ENCODE measurements at places on chromosomes 1 and 21. TPM values are rescaled to one million over a fixed set of nuclear protein-coding genes. Genes with fewer than 3 reads are reported as not detected.

CD1B gene
- not detected for total RNA-seq

ZSWIM5 gene
- total RNA-seq: 5.8 TPM

RO60 gene
- 200 TPM for total RNA-seq

SNAP47 gene
- 52.8 TPM for total RNA-seq

SYDE2 gene
- total RNA-seq: 10.9 TPM

HEYL gene
- 4.0 TPM for total RNA-seq

PATJ gene
- 24.8 TPM for total RNA-seq

RHOU gene
- 47.6 TPM for total RNA-seq

HSD11B1 gene
- not detected for total RNA-seq

GRCh38 chr1:98084188-98084587 lies 163.4 kb upstream of the DPYD start:
- no peaks in the 10 kb centered on the region for H3K27me3 ChIP-seq
- H3K27ac ChIP-seq: no peak overlapping the region
- no peak for DNase-seq
- H3K4me3 ChIP-seq: no peak overlapping the region

- no peaks in the 10 kb centered on the region for H3K27me3 ChIP-seq
- H3K4me1 ChIP-seq: peaks cover 23% of the 10 kb centered on the region
Observed at GRCh38 chr1:48532976-48533375, 61.0 kb upstream of the SPATA6 start.

DNA sequence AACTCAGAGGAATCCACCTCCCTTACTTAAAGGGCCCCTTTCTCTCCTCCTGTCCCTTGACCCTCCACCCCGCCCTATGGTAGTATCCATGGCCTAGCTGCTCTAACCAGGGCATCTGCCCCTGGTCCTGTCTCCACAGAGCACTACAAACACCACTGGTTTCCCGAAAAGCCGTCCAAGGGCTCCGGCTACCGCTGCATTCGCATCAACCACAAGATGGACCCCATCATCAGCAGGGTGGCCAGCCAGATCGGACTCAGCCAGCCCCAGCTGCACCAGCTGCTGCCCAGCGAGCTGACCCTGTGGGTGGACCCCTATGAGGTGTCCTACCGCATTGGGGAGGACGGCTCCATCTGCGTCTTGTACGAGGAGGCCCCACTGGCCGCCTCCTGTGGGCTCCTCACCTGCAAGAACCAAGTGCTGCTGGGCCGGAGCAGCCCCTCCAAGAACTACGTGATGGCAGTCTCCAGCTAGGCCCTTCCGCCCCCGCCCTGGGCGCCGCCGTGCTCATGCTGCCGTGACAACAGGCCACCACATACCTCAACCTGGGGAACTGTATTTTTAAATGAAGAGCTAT lies 1.7 kb downstream of the BTG2 start:
- peak; percentile 26 for DNase-seq
- H3K36me3 ChIP-seq: no peaks in the 10 kb centered on the region
- H3K27ac ChIP-seq: no peak overlapping the region
- H3K27me3 ChIP-seq: peaks cover 96% of the 10 kb centered on the region
- H3K4me3 ChIP-seq: peak overlapping the region; percentile 87
- H3K4me1 ChIP-seq: peaks cover 38% of the 10 kb centered on the region

- H3K36me3 ChIP-seq: no peaks in the 10 kb centered on the region
- no peak for DNase-seq
- no peak overlapping the region for H3K27ac ChIP-seq
- no peaks in the 10 kb centered on the region for H3K27me3 ChIP-seq
- no peak overlapping the region for H3K4me3 ChIP-seq
Observed at GRCh38 chr1:2991753-2992495, 29.3 kb upstream of the ACTRT2 start.

GRCh38 chr1:26861286-26861701 lies 1.7 kb upstream of the SFN start:
- no peak overlapping the region for H3K4me3 ChIP-seq
- no peak overlapping the region for H3K27ac ChIP-seq
- H3K27me3 ChIP-seq: peaks cover 8% of the 10 kb centered on the region
- peaks cover 36% of the 10 kb centered on the region for H3K4me1 ChIP-seq
- H3K36me3 ChIP-seq: no peaks in the 10 kb centered on the region

DNA sequence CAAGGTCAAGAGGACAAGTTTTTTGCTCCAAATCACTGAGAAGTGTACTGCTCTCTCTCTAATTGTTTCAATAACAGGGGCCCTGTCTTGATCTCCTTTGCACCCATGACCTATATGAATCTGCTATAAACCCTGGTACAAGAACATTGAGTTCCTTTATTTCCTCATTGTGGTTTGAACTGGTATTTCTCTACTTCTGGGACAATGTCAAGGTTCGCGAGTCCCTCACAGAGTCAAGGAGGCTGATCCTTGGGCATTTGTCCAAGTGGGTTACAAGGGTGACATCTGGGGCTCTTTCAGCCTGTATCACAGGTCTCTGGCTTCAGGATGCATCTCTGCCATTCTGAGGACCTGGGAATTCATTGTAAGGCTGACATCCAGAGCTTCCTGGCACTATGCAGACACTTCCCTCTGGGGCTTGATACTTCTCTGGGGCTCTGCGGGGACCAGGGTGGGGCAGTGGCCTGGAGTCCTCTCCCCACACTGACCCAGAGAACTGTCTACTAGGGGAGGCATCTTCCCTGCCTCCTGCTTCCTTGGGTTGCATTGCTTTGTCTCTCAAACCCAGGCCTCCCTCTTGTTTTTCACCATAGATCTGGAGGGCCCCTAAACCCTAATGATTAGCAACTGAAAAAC lies 22.5 kb upstream of the ZNF648 start:
- H3K27me3 ChIP-seq: no peaks in the 10 kb centered on the region
- no peak overlapping the region for H3K27ac ChIP-seq
- no peak for DNase-seq
- H3K4me3 ChIP-seq: no peak overlapping the region
- no peaks in the 10 kb centered on the region for H3K4me1 ChIP-seq
- no peaks in the 10 kb centered on the region for H3K36me3 ChIP-seq

DNA sequence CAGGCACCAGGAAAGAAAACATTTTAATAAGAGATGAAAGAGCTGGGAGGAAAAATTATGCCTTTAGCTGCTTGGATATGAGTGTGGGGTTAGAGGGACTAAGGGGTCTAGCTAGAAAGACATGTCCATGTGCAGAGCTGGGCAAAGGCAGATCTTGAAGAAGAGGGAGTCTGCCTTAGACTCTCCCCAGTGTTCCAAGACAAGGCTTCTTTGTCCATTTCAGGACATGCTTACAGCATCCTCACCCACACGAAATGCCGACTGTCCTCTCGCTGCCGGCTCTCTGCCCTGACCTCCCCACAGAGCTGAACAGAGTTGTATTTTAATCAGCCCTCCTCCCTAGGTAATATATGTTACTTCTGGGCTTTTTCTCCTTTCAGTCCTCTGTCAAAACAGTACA lies 100.7 kb upstream of the ATP1B1 start:
- no peaks in the 10 kb centered on the region for H3K27me3 ChIP-seq
- H3K27ac ChIP-seq: no peak overlapping the region
- no peak for DNase-seq
- no peaks in the 10 kb centered on the region for H3K36me3 ChIP-seq
- H3K4me1 ChIP-seq: no peaks in the 10 kb centered on the region
- no peak overlapping the region for H3K4me3 ChIP-seq

GRCh38 chr21:30515681-30516080 lies 13.7 kb upstream of the KRTAP19-5 start:
- no peak overlapping the region for H3K4me3 ChIP-seq
- no peaks in the 10 kb centered on the region for H3K27me3 ChIP-seq
- H3K27ac ChIP-seq: no peak overlapping the region
- no peaks in the 10 kb centered on the region for H3K36me3 ChIP-seq
- no peak for DNase-seq

DNA sequence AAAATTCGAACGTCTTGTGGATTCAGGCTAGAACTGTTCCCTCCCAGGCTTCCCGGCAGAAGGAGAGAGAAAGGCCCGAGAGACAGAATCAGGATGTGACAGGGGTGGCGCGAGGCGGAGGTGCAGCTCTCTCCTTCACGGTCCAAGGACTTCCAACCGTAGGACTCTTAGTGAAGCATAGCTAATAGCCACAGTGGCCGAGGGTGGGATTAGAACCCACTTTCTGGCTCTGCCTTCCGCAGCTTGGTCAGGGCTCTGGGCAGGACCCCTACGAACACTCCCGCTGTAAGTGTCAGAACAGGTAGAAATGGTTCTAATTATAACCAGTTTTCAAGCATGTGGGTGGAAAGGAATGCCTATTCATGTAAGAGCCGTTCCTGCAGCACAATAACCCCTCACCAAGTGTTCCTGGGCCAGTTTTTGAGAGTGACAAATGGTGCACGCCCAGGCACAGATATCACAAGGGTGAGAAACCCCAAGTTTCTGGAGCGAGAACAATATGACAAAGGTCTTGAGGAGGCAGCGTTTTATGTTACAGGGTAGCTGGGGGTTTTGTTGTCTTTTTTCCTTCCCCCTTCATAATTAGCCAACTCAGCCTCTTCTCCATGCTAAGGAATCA lies 86.4 kb downstream of the SYF2 start:
- no peaks in the 10 kb centered on the region for H3K4me1 ChIP-seq
- H3K27me3 ChIP-seq: no peaks in the 10 kb centered on the region
- no peaks in the 10 kb centered on the region for H3K36me3 ChIP-seq
- no peak for DNase-seq

DNA sequence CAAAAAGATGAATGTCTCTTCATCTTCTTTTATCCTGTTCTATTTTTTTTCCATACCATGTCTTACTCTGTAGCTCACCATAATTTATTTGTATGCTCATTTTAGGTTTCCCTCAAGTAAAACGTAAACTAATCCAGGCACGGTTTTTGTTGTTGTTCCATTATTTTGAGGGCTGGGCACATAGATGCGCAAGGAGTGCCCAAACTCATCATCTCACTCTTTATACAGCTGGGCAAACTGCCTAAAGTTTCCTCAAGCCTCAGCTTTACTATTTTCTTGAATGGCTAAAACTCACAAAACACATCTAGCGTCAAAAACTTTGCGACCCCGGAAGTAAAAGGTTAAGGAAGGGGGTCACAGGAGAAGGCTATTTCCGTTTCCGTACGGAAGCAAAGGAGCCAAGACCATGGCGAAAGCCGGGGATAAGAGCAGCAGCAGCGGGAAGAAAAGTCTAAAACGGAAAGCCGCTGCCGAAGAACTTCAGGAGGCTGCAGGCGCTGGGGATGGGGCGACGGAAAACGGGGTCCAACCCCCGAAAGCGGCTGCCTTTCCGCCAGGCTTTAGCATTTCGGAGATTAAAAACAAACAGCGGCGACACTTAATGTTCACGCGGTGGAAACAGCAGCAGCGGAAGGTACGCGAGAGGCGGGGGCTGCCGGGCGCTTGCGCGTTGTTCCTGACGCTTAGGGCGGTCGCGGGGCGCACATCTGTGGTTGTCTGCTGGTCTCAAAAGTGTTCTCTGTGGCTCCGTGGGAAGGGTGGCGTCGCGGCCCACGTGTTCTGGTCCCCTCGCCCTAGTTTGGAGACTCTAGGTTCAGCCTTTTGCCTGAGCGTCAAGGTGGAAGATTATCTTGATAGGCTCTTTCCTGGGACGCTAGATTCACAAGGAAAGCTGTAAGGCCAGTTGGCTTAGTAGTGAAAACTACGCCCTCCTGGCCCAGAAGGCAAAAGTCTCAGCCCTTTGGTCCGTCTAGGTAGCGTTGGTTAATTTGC lies at the start of gene RPF1:
RPF1 (plus strand) TSS at position 391 of the 993 bp plus-strand sequence; CDS start at position 407, 16 bp downstream.
- peaks cover 9% of the 10 kb centered on the region for H3K4me1 ChIP-seq
- peak; percentile 79 for DNase-seq
- peaks cover 7% of the 10 kb centered on the region for H3K36me3 ChIP-seq
- H3K27me3 ChIP-seq: peaks cover 45% of the 10 kb centered on the region
- peak within 1 kb of the TSS; percentile 69 for H3K27ac ChIP-seq

Data from neural progenitor cell (in vitro differentiated cells).